ENCODE measurements at places on chromosomes 2 and 18.
A peak's percentile ranks its signal among the peaks of the same experiment; 100 is the strongest.

DNA sequence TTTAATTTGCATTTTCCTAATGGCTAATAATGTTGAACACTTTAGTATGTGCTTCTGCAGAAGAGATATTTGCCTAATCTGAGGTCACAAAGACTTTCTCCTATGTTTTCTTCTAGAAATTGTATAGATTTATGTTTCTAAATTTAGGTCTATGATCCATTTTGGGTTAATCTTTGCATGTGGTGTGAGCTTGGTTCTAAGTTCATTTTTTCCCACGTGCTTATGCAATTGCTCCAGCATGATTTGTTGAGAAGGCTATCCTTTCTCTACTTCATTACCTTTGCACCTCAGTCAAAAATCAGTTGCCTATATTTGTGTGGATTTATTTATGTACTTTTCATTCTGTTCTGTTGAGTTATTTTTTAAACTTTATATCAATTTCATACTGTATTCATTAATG lies 15.0 kb upstream of the RNF103 start:
- no peak for DNase-seq

GRCh38 chr2:235770909-235771820 lies 277.3 kb downstream of the AGAP1 start:
- DNase-seq, result no peak

- peak; percentile 28 for DNase-seq
These were observed 57.8 kb upstream of the RGPD5 start for GRCh38 chr2:109736177-109736827.

DNA sequence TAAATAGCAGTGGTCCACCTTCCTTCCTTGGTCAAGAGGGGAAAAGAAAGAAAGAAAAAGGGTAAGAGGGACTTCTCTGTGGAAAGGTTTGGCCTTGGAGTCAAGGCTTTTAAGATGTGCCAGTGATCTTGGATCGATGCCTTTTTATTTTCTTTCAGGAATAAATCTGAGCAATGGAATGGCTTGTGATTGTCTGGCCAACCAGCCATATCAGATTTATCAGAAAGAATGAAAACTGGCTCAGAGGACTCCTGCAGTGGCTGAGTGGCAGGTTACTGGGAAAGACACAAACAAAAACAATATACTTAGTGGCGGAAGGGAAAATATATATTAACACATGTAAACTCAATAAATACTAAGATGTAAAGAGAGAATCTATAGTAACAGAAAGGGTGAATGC lies 4.3 kb downstream of the ERBB4 start:
- DNase-seq, result no peak

- DNase-seq, result no peak
These were observed 916 bp upstream of the PDCD1 start for GRCh38 chr2:241859436-241860183.

Data from HuH-7 (cell line).